ENCODE measurements at places on chromosomes 7 and 10.

DNA sequence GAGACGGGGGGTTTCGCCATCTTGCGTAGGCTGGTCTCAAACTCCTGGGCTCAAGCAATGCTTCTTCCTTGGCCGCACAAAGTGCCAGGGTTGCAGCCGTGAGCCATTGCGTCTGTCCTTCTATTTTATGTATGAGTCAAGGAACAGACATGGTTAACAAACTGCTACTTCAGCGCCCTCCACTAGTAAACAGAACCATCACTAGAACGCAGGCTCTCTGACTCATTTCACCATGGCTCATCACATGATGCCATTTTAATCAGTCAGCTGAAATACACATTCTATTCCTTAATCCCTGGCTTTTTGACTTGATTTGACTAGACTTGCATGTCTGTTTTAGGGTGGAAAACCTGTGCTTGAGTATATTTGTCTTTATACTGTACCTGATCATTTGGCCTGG, 41.3 kb downstream of the CELF2 start:
- DNase-seq, result no peak

DNA sequence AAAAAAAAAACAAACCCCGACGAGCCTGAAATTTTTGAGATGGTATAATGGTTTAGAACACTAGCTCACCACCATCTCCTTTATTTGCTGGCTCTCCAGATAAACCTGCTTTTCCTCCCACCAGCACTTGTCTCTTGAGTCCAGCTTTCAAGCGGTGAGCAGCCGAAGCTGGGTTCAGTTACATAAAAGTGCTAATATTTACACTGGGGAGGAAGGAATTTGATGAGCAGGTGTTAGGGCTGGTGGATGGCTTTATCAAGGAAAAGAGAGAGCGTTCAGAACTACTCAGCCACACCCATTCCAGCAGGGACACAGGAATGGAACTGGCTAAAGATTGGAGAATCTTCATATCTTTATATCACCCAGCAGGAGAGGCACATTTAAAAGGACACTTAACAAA, 6.6 kb upstream of the CALML3 start:
- DNase-seq, result no peak

GRCh38 chr10:118342638-118343020, 505 bp upstream of the FAM204A start:
- no peak for DNase-seq

DNA sequence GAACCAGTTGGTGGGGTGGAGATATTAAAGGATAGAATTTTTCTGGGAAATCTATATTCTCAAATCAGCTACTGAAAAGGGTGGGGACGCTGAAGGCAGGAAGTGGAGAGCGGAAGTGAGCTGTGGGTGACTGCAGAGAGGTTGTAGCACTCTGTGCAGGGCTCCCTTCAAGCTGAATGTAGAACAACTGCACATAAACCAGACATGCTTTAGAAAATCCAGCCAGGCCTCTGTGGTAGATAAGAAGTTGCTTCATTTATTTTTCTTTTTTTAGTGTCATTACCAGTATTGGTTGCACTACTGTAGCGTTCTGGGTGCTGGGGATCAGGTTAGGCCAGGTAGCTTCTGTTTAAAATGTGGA, 127.8 kb downstream of the CELF2 start:
- DNase-seq, result no peak

DNA sequence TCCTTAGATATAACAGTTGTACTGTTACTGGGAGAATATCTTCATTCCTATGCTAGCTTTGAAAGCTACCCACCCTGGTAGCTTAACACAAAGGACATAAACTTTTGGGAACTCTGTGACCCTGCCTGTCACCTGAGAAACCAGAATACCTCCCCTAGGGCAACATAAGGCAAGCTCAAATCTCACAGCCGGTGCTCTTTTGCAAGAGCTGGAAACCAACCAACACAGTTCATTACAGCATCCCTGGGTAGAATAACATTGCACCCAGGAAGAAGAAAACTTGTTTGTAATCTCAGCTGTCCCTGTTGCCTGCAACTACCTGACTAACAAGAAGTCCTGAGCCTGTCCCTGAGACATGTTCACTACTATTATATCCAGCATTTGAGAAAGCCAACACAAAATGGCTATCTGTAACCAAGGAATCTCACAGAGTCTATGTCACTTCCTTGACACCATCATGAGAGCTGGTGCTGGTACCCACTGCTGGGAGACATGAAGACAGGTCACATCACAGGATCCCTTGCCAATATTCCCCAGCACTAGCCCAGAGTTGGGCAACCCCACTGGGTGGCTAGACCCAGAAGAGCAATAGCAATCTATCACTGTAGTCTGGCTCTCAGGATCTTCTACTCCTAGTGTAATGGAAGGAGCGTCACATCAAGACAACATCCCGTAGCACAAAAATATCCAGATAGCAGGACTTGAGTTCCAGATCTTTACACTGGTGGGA, 31.3 kb downstream of the AKR1C3 start:
- no peak for DNase-seq

- DNase-seq, result no peak
These were observed 32.0 kb upstream of the PLEKHA1 start for GRCh38 chr10:122342293-122343134.

GRCh38 chr7:42926204-42926603, 5.8 kb downstream of the PSMA2 start:
- no peak for DNase-seq
